Activated CD8-positive, alpha-beta memory T cell treated with anti-CD3 and anti-CD28 coated beads, Interleukin-2, amount 10 ng/mL, durations not matched to agents 7 days and 5 days (primary cell): ENCODE measurements at places on chromosomes 6 and 20. TPM values are rescaled to one million over a fixed set of nuclear protein-coding genes. Genes with fewer than 3 reads are reported as not detected.

The GPSM3 gene
- total RNA-seq: 196 TPM

The RBM24 gene
- not detected for total RNA-seq

The SNX9 gene
- total RNA-seq: 14.9 TPM

The NFKBIL1 gene
- 13.6 TPM for total RNA-seq

The GSTA2 gene
- not detected for total RNA-seq

The WFDC10B gene
- not detected for total RNA-seq

DNA sequence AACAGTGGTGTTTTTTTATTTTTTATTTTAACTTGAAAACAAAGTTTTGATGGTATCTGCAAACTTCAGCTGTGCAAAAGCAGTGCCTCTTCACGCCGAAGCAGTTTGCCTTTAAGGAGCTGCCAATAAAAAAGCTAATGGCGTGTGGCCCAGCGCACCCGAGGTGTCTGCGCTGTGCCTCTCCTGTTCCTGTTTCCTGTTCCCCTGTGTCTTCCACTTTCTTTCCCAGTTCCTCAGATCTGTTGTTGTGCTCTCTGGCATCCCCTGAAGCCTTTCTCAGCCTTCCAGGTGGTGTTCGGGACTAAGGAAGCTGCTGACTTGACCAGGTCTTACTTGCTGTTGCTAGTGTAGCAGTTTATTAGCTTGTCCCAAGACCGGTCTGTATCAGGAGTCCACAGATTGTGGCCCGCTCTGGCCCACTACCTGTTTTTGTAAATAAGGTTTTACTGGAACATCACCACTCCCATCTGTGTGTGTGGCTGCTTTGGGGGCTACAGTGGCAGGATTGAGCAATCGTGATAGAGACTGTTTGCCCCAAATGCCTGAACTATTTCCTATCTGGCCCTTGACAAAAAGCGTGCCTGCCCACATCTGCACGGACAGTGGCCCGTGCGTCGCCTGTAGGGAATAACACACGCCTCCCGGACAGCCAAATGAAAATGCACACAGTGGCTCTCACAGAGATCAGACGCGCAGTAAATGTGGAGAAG, 178.3 kb downstream of the TMEM242 start:
- no peak for DNase-seq
- H3K4me3 ChIP-seq: no peak overlapping the region
- peaks cover 26% of the 10 kb centered on the region for H3K4me1 ChIP-seq

- peaks cover 13% of the 10 kb centered on the region for H3K36me3 ChIP-seq
- peaks cover 5% of the 10 kb centered on the region for H3K27me3 ChIP-seq
- peak overlapping the region; percentile 99 for H3K27ac ChIP-seq
- H3K4me3 ChIP-seq: peak overlapping the region; percentile 86
- peaks cover 21% of the 10 kb centered on the region for H3K4me1 ChIP-seq
These were observed 81.9 kb upstream of the E2F3 start for GRCh38 chr6:20319520-20320357.

DNA sequence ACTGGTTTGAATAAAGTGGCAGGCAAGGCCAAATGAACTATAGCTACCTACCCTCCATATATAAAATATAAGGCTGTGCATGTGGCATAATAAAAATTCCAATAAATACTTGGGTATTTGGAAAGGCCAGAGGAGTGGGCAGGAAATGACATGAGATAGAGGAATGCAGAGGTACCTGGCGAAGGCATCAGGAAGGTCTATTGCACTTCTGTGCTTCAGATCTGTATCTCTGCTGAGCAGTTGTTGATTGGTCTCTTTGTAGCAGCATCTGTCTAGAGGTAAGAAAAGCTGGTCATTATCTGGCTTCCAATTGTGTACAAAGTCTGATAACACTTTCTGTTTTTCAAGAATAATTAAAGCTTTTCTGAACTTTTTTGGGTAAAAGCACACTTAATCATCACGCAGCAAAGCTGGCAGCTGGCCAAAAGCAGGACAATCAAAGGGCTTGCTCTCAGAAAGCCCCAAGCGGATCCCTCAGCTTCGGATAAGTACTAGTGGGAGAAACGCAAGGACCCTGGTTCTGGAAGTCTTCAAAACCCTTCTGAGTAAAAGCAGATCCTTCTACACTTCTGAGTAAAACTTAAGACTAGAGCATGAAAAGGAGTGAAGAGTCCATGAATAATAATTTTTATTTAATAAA, 120.1 kb upstream of the TCF21 start:
- DNase-seq: no peak
- H3K36me3 ChIP-seq: no peaks in the 10 kb centered on the region
- no peaks in the 10 kb centered on the region for H3K4me1 ChIP-seq
- H3K4me3 ChIP-seq: no peak overlapping the region
- no peaks in the 10 kb centered on the region for H3K27me3 ChIP-seq

GRCh38 chr6:2429460-2429859, 184.1 kb upstream of the GMDS start:
- no peak overlapping the region for H3K27ac ChIP-seq
- H3K27me3 ChIP-seq: no peaks in the 10 kb centered on the region
- no peak overlapping the region for H3K4me3 ChIP-seq
- no peak for DNase-seq

GRCh38 chr20:50721881-50722281, 9.5 kb upstream of the PARD6B start:
- no peak overlapping the region for H3K4me3 ChIP-seq
- DNase-seq: no peak
- H3K4me1 ChIP-seq: peaks cover 1% of the 10 kb centered on the region
- H3K36me3 ChIP-seq: no peaks in the 10 kb centered on the region

- DNase-seq: no peak
- H3K27ac ChIP-seq: no peak overlapping the region
- no peaks in the 10 kb centered on the region for H3K4me1 ChIP-seq
- no peaks in the 10 kb centered on the region for H3K36me3 ChIP-seq
- H3K4me3 ChIP-seq: no peak overlapping the region
These were observed 27.6 kb downstream of the PRKN start for GRCh38 chr6:162699961-162700360.

- H3K4me3 ChIP-seq: no peak overlapping the region
- no peak overlapping the region for H3K27ac ChIP-seq
- H3K4me1 ChIP-seq: no peaks in the 10 kb centered on the region
- H3K27me3 ChIP-seq: peaks cover 14% of the 10 kb centered on the region
- no peak for DNase-seq
These were observed 29.3 kb upstream of the TXNDC5 start for GRCh38 chr6:7939864-7940228.

GRCh38 chr20:57413986-57414385, 22.8 kb downstream of the RBM38 start:
- peaks cover 25% of the 10 kb centered on the region for H3K4me1 ChIP-seq
- peaks cover 10% of the 10 kb centered on the region for H3K27me3 ChIP-seq
- no peaks in the 10 kb centered on the region for H3K36me3 ChIP-seq
- H3K27ac ChIP-seq: no peak overlapping the region
- H3K4me3 ChIP-seq: no peak overlapping the region

GRCh38 chr6:20946890-20947289, 412.6 kb downstream of the CDKAL1 start:
- H3K36me3 ChIP-seq: peaks cover 14% of the 10 kb centered on the region
- DNase-seq: no peak
- H3K27me3 ChIP-seq: no peaks in the 10 kb centered on the region
- H3K4me1 ChIP-seq: peaks cover 8% of the 10 kb centered on the region
- no peak overlapping the region for H3K27ac ChIP-seq

DNA sequence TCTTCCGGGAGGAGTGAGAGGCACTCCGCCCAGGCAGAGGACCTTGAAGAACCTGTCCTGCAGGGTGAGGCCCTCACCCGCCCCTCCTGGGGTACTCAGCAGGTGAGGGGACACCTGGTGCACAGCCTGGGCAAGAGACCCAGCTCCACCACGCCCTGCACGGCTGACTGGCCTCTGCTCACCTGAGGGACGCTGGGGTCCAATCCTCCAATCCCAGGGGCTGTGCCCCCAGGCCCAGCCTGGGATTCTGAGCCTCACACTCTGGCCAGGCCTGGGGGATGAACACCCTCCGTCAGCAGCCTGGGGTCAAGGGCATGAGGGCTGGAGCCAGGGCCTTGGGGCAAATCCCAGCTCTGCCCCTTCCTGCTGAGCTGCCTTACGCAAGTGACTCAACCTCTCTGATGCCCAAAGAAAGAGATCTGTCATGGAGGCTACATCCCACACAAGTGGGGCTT, 149.9 kb upstream of the PTPN1 start:
- no peak overlapping the region for H3K27ac ChIP-seq
- no peaks in the 10 kb centered on the region for H3K4me1 ChIP-seq
- H3K27me3 ChIP-seq: peaks cover 25% of the 10 kb centered on the region
- H3K4me3 ChIP-seq: no peak overlapping the region
- H3K36me3 ChIP-seq: no peaks in the 10 kb centered on the region

- H3K36me3 ChIP-seq: no peaks in the 10 kb centered on the region
- no peaks in the 10 kb centered on the region for H3K27me3 ChIP-seq
- no peak for DNase-seq
- H3K4me3 ChIP-seq: no peak overlapping the region
- no peaks in the 10 kb centered on the region for H3K4me1 ChIP-seq
These were observed 31.8 kb upstream of the DSE start for GRCh38 chr6:116338943-116339342.

DNA sequence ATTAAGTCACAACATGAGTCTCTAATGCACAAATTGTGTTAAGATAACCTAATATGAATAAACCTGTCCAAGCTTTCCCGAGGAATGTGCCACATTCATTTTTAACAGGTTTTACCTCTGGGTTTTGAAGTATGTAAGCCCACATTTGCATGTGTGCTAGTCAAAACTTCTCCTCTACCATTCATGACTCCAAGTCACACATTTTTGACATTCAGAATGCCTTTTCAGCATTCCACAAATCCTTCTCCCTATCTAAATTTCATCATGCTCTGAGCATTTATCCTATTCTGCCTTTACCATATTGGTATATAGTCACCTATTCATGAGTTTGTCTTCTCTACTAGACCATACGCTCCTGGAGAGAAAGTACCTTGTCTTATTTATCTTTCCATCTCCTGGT, 56.5 kb downstream of the ADGRF5 start:
- H3K4me1 ChIP-seq: no peaks in the 10 kb centered on the region
- H3K27ac ChIP-seq: no peak overlapping the region
- no peak for DNase-seq
- no peak overlapping the region for H3K4me3 ChIP-seq
